ENCODE measurements at places on chromosomes 11 and 22.

GRCh38 chr11:65295001-65295400 is 19.7 kb upstream of the CDC42EP2 start:
- no peak for DNase-seq

DNA sequence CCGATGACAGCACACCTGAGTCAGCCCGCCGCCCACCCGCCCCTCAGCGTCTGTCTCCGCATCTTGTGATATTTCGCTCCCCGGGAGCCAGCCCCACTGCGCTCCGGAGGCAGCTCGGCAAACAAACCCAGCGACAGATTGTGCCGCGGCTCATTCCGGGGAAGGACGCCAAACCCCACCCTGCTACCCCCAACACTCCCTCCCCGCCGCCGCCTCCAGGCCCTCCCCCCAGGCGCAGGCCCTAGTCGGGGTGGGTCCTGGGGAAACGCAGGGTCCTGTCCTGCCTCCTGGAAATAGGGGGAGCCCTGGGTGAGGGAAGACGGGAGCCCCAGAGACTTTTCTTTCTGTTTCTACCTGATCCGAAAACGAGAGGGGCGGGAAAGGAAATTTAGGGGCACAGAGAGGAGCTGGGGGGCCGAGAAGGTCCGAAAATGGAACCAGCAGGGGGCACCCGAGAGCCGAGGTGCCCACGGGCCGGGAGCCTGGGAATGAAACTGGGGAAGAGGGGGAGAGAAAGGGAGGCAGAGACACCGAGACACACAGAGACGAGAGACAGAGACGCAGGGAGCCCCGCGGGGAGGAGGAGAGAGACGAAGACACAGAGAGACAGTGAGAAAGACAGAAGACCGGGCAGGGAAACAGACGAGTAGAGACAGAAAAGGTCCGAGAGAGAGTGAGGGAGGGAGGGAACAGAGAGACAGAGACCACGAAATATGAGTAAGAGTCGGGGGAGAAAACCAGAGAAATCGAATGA is 1.7 kb upstream of the RTN4RL2 start:
- DNase-seq = no peak

DNA sequence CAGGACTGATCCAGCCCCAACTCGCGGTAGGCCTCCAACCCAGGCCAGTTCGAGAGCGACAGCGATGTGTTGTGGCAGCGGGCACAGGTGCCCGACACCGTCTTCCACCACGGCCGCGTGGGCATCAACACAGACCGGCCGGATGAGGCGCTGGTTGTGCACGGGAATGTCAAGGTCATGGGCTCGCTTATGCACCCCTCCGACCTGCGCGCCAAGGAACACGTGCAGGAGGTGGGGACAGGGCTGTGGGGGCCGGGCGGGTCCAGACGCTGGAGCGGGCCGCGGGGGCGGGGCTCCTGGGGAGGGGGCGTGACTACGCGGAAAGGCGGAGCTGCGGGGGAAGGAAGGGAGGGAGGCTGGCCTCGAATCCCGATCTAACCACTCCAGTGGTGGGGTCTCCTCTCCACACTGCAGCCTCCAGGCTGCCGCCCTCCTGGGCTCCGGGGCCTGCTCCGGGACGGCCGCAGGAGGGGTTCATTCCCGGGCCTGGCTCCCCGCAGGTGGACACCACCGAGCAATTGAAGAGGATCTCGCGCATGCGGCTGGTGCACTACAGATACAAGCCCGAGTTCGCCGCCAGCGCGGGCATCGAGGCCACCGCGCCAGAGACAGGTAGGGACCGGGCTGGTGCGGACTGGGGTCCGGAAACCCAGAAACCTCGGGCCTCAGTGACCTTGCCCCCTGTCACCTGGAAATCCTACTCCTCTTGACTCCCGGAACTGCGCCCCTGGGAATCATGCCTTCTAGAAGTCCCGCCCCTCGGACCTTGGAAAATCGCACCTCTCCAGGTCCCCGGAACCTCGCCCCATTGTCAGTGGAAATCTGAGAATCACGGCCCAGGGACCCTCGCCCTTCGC is 14.9 kb downstream of the TMEM258 start:
- no peak for DNase-seq

DNA sequence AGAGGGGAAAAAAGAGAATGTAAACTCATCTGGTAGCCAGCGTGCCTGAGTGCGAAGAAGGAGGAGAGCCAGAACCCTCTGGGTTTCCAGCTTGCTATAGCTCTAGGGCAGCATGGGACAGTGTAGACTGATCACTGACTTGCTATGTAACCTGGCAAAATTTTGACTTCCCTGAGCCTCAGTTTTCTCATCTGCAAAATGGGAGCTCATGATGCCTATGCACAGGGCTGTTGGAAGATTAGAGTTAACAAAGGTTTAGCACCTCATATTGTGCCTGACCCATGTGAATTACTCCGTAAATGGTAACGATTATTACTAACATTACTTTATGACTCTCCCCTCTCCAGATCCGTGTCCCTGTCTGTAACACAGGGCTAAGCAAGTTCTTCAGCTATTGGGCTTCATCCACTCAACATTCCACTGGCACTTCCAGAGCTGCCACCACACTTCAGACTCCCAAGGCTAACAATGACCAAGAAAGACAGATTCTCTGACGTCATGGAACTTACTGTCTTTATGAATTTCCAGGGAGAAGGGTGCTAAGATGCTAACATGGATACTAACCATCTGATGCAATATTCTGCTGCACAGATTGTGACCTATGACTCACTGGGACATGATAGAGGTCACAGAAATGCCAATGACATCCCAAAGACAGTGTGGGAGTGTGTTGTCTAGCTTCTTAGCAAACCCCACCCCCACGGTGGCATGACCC is 195.2 kb downstream of the TRIM29 start:
- no peak for DNase-seq

GRCh38 chr22:35313311-35314121 is 13.8 kb downstream of the TOM1 start:
- DNase-seq = no peak

DNA sequence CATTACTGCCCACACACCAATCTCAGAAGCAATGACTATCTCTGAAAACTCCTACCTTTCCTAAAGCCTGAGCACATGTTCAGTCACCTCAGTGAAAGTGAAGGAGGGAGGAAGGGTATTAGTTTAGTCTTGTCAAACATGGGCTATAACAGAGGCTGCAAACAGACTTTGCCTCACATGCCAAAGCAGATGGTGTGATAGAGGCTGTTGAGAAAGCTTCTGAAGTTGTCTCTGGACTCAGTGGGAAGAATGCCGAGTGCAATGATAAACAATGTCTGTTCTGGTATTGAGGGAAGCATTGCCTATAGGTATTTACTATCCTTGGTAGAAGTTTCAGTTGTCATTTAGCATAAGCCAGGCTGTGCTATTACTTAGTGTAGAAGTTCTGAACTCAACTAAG is 314.5 kb upstream of the CCDC90B start:
- DNase-seq = no peak

DNA sequence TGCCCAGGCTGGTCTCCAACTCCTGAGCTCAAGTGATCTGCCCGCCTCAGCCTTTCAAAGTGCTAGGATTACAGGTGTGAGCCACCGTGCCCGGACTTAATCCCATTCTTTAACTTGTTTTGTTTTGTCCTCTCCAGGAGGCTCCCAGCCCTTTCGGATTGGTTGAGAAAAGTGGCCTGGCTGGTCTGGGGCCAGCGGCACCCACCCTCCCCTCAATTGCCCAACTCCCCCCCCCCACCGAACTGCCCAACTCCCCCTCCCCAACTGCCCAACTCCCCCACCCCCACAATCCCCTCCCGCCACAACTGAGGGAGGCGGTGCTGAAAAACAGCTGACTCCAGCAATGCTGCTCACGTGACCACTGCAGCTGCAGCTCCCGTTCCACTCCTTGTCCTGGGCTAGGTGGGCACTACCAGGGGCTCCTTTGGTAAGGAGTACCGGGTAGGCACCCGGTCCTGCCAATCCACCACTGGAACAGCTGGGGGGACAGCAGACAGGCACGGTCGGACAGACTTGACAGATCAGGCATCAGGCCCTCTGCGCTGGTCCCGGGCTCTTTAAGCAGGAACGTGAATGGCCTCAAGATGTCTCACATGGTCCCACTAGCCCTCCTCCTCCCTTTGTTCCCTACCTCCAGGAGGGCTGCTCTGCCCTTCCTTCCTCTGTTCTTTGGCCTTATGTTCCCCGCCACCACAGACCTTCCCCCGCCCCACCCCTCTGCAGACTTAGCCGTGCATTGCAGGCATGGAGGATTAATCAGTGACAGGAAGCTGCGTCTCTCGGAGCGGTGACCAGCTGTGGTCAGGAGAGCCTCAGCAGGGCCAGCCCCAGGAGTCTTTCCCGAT is at the start of gene TCN2:
TCN2 (plus strand) TSS at position 720 of the 845 bp plus-strand sequence. CDS start 158 bp downstream, outside the sequence.
- no peak for DNase-seq

Measured in fibroblast of skin of left quadriceps (primary cell).